D341Med (cell line): ENCODE measurements at places on chromosomes 16 and 17.

- DNase-seq = no peak
Observed at GRCh38 chr16:12132850-12133440, 156.4 kb downstream of the SNX29 start.

DNA sequence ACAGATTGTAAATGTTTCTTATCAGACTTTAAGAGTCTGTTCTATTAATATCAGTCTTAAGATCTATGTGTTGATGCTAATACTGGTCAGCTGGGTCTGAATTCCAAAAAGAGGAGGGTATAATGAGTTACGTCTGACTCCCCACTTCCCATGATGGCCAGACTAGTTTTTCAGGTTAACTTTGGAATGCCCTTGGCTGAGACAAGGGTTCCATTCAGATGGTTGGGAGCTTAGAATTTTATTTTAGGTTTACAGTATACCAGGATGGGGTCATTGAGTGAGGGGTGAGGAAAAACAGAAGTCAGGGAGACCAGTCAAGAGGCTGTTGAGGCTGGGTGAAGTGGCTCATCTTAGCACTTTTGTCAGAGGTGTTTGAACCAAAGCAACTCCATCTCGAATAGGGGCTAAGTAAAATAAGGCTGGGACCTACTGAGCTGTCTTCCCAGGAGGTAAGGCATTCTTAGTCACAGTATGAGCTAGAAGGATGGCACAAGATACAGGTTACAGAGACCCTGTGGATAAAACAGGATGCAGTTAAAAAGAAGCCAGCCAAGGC lies 2.9 kb upstream of the TMEM231 start:
- no peak for DNase-seq

DNA sequence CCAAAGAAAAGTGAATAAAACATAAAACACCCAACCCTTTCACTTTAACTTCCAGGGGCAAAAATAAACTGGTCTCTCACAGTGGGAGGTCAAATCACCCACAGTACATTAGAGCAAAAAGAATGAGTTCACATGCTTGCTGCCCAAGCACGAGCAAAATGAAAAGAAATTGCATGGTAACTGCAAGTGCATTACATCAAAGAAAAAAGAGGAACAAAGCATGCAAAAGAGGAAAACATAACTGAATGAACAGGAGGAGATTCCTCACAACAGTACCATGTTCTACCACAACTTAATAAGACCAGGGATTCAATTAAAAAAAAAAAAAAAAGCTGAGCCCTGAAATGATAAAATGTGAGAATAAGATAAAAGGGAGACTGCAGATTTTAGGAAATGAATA lies 12.3 kb downstream of the DNAH2 start:
- no peak for DNase-seq

DNA sequence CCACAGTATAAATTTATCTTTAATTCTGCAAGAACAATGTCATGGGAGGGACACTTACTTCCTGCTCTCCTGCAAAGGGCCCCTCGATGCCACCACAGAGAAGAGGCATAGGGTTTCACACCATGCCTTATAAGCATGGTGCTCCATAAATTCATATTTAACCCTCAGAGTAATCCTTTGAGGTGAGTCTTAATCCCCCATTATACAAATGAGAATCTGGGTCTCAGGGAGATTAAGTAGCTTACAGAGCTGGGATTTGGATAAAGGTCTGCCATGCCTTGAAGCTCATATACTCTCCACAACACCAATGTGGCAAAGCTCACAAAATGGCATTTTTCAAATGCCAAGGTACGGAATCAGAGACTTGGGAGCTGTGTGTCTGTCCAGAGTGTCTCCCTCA lies 268.5 kb upstream of the CCL2 start:
- peak; percentile 81 for DNase-seq

DNA sequence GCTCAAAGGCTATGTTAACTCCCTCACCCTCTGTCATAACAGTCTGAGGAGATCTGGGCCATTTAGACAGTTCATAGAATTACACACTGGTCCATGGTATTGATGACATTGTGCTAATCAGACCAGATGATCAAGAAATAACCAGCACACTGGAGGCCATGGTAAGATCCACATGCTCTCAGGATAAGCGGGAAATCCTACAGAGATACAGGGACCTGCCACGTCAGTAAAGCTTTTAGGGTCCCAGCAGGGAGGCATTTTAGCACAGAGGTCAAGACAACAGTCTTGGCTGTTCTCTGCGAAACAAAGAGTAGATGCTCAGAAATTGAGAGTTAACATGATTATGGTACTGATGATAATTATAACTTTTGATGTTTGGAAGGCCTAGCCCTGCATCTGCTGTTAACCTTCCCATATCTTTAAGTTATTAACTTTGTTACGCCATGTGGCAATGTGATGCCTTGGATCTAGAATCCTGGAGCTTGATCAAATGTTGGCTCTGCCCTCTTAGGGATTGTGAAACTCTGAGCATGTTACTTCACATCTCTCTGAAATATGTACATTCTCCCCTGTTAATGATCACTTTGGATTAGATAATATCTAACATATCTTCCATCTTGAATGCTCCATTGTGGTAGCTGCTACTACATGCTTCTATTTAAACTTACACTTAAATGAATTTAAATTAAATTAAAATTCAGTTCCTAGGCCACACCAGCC lies 172.0 kb upstream of the SOX9 start:
- no peak for DNase-seq

GRCh38 chr16:75402159-75402820 lies 31.0 kb downstream of the CFDP1 start:
- no peak for DNase-seq

DNA sequence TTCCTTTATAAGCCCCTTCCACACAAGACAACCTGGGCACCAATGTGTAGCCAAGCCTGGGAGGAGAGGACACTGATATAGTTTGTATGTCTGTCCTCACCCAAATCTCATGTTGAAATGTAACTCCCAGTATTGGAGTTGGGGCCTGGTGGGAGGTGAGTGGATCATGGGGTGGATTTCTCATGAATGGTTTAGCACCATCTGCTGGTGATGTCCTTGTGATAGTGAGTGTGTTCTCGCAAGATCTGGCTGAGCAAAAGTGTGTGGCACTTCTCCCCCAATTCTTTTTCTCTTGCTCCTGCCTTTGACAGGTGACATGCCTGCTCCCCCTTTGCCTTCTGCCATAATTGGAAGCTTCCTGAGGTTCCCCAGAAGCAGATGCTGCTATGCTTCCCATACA lies 135.8 kb downstream of the USP31 start:
- no peak for DNase-seq

DNA sequence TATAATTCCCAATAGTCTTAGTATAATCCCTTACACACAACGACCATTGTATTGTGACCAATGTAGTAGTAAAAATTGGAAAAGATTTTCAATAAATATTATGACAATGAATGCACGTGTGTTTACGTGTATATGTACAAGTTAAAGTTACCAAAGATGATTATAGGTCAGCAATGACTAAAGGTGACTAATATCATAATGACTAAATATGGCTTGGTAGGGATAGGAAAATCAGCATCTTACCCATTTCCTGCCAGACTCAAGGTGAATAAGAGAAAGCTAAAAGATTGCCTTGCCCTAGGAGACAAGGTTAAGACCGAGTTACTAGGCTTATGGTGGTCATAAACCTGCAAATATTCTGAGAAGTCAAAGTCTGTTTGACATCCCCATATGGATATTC lies 34.4 kb downstream of the CPD start:
- no peak for DNase-seq

DNA sequence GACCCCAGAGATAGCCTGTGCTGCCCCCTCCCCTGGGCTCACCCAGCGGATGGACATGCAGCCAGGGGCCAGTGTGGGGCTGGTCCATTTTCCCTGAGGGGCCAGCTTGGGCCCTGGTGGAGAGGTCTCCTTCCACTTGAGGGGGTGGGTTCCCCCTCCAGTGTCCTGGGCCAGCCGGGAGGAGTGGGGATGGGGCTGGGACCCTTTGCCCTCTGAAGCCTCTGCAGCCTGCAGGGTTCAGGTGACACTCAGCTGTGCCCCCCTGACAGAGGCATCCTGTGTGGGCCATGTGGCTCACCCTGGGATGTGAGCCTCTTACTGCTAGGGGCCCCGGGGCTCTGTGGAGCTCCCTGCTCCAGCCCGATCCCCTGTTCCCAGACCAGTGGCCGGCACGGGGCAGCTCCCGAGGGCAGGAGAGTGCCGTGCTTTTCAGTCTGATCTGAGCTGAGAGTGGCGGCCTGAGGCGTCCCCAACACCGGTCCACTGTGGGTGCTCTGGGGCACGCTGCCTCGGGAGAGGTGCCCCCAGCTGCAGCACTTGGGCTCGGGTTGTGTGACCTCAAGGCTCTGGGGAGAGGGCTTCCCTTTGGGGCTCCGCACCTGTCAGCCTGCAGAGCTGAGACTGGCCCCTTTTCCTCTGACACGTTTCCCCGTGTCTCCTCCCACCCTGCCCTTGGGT lies 439 bp upstream of the GNG13 start:
- DNase-seq = no peak

DNA sequence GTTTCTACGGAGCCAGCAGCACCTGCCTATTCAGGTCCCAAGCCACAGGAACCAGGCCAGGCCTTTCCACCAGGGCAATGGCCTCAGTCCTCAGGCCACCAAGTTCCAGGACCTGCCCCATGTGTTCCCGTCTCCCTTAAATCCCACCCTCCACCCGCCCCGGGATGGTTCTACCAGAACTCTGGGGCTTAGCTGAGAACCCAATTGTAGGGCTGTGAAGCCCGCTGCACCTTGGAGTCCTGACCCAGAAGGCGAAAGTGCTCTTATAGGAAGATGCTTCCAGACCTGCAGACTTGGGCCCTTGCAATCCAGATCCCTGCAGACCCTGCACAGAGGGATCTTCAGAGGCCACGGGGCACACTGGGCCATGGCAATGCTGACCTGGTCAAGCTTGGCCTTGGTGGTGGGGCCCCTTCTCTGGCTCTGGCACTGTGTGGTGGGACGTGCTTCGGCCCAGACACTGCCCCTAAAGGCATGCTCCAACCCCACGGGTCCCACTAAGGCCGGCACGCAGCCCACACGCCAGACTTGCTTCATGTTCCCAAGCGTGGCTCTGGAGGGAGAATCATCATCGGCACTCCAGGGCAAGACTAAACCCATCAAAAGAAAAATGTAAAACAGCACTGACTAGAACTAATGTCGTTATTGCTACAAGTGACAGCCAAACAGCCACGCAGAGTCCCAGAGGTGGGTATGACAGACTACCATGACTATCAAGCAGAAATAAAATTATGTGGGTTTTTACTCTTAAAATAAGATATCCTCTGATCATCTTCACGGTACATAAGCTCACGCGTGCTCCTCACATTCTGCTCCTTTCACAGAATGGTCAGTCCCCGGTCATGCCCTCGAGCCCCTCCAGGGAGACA lies 41.3 kb upstream of the ATP2A3 start:
- no peak for DNase-seq

DNA sequence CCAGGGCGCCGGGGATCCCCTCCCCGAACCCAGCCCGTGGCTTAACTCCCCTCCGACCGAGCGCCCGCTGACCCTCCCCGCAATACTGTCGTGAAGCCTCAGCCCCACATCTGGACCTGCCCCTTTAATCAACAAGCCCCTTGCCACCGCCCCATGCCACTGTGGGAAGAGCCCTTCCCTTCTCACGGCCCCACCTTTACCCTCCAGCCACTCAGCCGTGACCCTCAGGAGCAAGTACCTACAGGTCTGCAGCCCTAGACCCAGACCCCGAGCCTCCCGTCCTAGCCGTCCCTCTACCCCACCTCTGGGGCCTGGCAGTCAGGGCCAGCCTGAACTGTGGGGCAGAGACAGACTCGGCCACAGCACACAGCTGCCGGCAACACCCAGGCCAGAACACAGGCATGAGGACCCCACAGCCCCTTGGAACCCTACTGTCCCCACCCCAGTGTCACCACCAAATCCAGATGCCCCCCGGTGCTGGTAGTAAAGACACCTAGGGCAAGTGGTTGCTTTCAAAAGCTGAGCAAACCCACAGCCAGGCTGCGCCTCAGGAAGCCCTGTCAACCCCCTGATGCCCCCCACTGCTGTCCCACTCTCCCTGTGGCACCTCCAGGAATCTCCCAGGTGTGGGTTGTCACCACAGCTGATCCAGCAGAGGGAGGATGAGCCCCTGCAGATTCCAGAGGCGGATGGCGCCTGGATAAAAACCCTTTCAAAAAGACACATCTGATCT lies 1.4 kb downstream of the NXPH3 start:
- DNase-seq = no peak

DNA sequence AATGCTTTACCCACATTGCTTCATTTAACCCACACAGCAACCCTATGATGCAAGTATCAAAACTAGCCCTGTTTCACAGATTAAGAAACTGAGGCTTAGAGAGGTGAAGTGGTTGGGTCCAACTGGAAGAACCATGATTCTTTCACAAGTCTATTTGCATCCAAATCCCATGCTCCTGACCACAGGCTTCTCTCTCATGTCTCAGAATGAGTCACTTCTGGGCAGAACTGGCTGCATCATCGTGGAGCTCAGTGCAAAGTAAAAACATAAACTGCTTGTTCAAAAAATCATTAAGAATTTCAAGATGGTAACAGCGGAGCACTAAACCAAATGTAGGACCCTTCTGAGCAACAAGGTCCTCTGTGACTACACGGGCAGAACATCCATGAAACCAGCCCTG lies 20.2 kb upstream of the CES1 start:
- no peak for DNase-seq

DNA sequence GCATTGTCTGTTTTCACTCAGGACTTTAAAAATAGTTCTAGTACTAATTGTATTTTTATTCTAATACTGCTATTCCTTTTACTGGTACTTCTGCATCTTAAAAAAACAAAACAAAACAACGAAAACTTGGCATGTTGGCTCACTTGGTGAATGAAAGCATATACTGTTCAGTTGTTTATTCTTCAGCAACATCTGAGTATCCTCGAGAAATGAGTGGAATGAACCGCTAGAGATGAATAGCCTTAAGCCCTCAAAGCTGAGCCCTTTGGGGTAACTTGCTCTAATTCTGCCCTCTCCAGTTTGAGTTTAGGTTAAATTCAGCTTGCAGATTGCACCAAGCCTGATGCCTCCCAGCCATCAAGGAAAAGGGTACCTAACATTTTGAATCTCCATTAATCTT lies 126.5 kb downstream of the WWOX start:
- no peak for DNase-seq

- no peak for DNase-seq
Observed at GRCh38 chr17:44207743-44208142, 8.1 kb upstream of the ATXN7L3 start.

GRCh38 chr16:87647431-87648185 lies 45.3 kb downstream of the JPH3 start:
- no peak for DNase-seq

GRCh38 chr17:17904166-17905035 lies 67.6 kb upstream of the SREBF1 start:
- no peak for DNase-seq

- peak; percentile 48 for DNase-seq
Observed at GRCh38 chr16:67842509-67843342, 606 bp downstream of the THAP11 start.

- DNase-seq = no peak
Observed at GRCh38 chr17:68775318-68775717, 174.2 kb upstream of the FAM20A start.
